COR-L47 (cell line): ENCODE measurements at places on chromosomes 12 and 14.

DNA sequence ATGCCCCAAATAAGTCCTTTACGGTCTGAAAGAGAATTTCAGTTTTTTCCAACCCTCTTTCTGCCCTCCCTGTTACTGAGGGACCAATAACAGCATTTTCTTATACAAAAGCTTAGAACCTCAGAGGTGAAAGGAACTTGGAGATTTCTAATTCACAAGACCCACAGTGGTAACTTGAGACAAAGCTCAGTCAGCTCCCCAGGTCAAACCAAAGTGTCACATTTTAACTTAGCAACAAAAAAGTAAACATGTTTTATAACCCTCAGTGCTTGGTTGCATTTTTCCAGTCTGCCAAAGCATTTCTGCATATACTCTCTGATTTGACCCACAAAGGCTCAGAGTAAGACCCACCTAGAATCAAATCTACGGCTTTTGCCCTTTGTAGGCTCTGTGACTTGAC lies 415.2 kb downstream of the VRK1 start:
- no peak for DNase-seq

DNA sequence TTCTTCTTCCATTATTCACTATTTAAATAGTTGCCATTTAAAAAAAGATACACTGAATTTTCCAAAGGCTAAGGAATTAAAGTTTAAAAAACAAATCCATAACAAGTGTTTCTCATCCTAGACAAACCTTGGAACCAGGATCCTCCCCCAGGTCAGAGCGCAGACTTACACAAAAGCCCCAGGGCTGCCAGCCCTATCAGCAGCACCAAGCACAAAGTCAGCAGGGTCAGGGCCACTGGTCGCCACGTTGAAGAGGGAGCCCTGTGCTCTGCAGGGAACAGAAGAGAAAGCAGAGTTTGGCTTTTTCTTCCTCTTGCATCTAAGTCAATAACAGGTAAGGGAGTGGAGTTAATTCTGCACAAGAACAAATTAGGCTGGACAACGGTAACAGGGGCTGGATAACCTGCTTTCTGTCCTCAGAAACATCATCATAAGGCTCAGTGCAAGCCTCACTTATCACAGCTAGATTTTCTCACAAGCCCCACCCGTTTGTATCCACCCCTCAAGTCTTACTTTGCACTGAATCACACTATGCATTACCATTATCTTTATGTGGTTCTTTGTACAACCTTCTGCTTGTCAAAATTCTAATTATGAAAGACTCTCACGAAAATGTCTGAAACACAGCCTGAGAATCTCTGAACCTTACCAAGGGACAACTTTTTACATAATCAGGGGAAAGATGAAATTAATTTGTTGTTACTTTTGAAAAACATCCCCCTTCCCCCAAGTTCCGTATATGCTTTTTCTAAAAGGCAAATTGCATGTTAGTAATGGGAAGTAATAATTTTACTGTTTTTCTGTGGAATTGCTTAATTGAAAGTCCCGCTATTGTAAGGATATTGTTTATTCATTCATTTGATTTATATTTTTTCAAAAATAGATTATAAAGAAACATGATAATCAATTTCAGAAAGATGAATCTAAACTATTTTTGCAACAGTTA lies 9.6 kb downstream of the CLEC1A start:
- DNase-seq: no peak

- no peak for DNase-seq
These were observed 23.3 kb upstream of the MYF6 start for GRCh38 chr12:80684077-80684495.

- DNase-seq: no peak
These were observed 36.4 kb upstream of the GARIN6 start for GRCh38 chr12:99611117-99611516.

DNA sequence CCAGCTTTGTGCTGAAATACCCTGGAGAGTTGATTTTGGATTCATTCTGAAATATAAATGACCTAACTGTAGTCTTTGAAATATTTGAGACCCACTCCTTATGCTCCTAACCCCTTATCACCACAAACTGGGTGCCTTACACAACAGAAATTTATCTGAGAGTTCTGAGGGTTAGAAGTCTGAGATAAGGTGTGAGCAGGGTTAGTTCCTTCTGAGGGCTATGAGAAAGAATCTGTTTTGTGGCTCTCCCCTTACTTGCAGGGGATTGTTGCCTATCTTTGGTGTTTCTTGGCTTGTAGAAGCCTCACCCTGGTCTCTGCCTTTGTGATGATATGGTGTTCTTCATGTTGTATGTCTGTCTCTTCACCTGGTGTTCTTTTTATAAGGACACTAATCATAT lies 91.7 kb downstream of the DERA start:
- DNase-seq: no peak
